Karpas-422 (cell line): ENCODE measurements at places on chromosomes 12 and 14. TPM values are rescaled to one million over a fixed set of nuclear protein-coding genes. Genes with fewer than 3 reads are reported as not detected.

CDCA3 gene
- total RNA-seq, result 47.6 and 70.0 TPM in 2 replicates

- no peak overlapping the region for H3K27ac ChIP-seq
- peaks cover 6% of the 10 kb centered on the region for H3K4me1 ChIP-seq
- H3K4me3 ChIP-seq, result no peak overlapping the region
- H3K27me3 ChIP-seq, result no peaks in the 10 kb centered on the region
- no peaks in the 10 kb centered on the region for H3K36me3 ChIP-seq
These were observed 6.5 kb downstream of the AMDHD1 start for GRCh38 chr12:95949477-95950206.

DNA sequence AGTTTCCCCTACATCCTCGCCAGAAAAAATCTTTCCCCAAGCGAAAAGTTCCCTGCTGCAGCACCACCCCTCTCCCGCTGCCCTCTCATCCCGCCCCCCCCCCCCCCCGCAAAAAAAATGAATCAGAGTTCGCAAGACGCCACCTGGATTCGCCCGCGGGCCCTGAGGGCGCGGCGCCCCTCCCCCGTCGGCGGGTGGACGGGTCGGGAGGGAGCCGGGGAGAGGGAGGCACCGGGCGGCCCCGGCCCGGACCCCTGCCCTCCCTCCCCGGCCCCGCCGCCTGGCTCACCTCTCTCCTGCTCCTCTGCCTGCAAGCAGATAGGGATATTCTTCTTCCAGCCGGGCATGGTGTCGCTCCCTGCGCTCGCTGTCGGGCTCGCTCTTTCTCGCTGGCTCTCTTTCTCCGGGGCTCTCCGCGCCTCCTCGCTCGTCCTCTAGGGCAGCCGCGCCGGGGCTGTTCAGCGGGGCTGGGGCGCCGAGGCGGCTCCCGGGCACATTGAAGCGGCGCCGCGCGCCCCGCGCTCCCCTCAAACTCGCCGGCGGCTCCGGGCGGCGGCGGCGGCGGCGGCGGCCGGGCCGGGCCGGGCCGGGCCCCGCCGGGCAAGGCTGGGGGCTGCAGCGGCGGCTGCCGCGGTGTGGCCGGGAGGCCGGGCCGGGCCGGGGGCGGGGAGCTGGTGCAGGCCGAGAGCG lies 200.3 kb upstream of the CAND1 start:
- H3K4me1 ChIP-seq, result no peaks in the 10 kb centered on the region
- no peak for DNase-seq
- H3K27ac ChIP-seq, result no peak overlapping the region

GRCh38 chr14:73752297-73752992 lies 38.3 kb upstream of the PNMA1 start:
- no peak overlapping the region for H3K4me3 ChIP-seq
- peaks cover 98% of the 10 kb centered on the region for H3K4me1 ChIP-seq
- no peaks in the 10 kb centered on the region for H3K36me3 ChIP-seq
- peak; percentile 76 for DNase-seq
- H3K27me3 ChIP-seq, result no peaks in the 10 kb centered on the region

ESRRB gene
- total RNA-seq, result 0.25 TPM in 1 of 2 replicates, not detected in the other

- no peaks in the 10 kb centered on the region for H3K36me3 ChIP-seq
- DNase-seq, result no peak
- H3K4me1 ChIP-seq, result peaks cover 59% of the 10 kb centered on the region
These were observed 176.3 kb downstream of the ESR2 start for GRCh38 chr14:64117671-64118402.

- no peak overlapping the region for H3K4me3 ChIP-seq
- no peaks in the 10 kb centered on the region for H3K4me1 ChIP-seq
- no peak for DNase-seq
- no peaks in the 10 kb centered on the region for H3K36me3 ChIP-seq
These were observed 16.3 kb upstream of the EGLN3 start for GRCh38 chr14:33967138-33967537.

DNA sequence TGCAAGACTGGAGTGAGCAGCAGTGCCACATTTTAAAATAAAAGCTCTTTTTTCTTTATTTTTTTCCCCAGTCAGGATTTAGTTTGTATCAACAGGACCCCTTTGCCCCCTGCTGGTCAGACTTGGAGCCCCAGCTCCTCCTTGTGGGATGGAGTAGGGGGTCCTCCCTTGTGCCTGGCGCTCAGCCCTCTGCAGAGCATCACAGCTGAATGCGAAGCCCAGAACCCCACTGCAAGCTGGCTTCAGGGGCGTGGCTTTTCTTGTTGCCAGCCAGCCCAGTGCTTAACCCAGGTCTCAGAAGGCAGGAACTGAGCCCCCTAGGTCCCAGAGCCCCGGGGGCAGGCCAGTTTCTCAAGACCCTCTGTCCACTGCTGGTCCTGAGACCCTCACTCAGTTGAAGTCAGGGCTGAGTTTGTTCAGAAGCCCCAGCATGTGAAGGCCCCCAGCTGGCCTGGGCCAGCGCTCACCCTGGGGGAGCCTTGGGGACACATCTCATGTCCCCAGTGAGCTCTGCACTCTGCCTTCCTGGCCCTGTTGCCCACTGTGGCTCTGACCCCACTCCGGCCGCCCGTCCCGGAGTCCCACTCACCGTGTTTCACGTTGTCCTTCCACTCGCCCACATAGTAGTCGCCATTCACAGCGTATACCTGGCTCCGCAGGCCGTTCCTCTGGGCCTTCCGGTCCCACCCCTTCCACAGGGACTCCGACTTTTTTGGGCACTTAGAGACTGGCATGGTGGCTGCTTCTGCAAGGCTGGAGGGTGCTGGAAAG lies 519 bp downstream of the MORN3 start:
- H3K27ac ChIP-seq, result no peak overlapping the region
- H3K4me3 ChIP-seq, result no peak overlapping the region
- DNase-seq, result peak; percentile 78
- no peaks in the 10 kb centered on the region for H3K27me3 ChIP-seq
- H3K4me1 ChIP-seq, result peaks cover 25% of the 10 kb centered on the region
- H3K36me3 ChIP-seq, result no peaks in the 10 kb centered on the region

GRCh38 chr12:22692964-22693555 lies 68.1 kb downstream of the ETNK1 start:
- H3K27me3 ChIP-seq, result no peaks in the 10 kb centered on the region
- peaks cover 24% of the 10 kb centered on the region; the same call in 1 of the 2 replicates for H3K36me3 ChIP-seq
- H3K4me1 ChIP-seq, result no peaks in the 10 kb centered on the region
- DNase-seq, result no peak

DLGAP5 gene
- 24.0 and 42.4 TPM in 2 replicates for total RNA-seq

DNA sequence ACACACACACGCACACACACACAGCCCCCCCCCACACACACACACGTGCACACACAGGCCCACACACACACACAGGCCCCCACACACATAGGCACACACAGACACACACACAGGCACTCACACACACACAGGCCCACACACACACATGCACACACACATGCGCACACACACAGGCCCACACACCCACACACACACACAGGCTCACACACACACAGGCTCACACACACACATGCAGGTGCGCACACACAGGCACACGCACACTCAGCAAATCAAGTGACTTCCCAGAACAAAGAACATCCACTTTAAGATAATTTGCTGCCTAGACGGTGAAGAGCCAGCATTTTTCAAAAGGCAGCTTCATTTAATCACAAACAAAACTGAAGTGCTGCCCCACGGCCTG lies 78.5 kb upstream of the FBRSL1 start:
- no peaks in the 10 kb centered on the region for H3K36me3 ChIP-seq
- DNase-seq, result no peak
- no peak overlapping the region for H3K27ac ChIP-seq
- H3K4me3 ChIP-seq, result no peak overlapping the region

DNA sequence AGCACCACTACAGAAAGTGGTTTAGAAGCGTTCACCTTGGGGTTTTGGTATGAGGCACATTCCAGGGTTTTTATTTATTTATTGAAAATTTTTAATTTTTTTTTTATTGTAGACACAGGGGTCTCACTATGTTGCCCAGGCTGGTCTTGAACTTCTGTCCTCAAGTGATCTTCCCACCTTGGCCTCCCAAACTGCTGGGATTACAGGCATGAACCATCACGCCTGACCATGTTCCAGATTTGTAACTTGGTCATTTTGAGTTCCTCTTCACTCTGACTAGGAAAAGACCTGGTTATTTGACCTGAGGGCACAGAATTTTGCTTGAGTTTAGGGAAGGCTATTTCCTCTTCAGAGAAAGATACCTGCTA lies 3.1 kb downstream of the MLEC start:
- H3K27me3 ChIP-seq, result no peaks in the 10 kb centered on the region
- no peak for DNase-seq
- no peak overlapping the region for H3K27ac ChIP-seq
- peaks cover 28% of the 10 kb centered on the region for H3K36me3 ChIP-seq
- H3K4me1 ChIP-seq, result peaks cover 36% of the 10 kb centered on the region

L2HGDH gene
- total RNA-seq, result 32.9 and 42.7 TPM in 2 replicates

GRCh38 chr14:28596391-28596790 lies 170.2 kb upstream of the FOXG1 start:
- no peak overlapping the region for H3K4me3 ChIP-seq
- no peaks in the 10 kb centered on the region for H3K4me1 ChIP-seq
- no peak for DNase-seq
- H3K36me3 ChIP-seq, result no peaks in the 10 kb centered on the region
- no peaks in the 10 kb centered on the region for H3K27me3 ChIP-seq

DNA sequence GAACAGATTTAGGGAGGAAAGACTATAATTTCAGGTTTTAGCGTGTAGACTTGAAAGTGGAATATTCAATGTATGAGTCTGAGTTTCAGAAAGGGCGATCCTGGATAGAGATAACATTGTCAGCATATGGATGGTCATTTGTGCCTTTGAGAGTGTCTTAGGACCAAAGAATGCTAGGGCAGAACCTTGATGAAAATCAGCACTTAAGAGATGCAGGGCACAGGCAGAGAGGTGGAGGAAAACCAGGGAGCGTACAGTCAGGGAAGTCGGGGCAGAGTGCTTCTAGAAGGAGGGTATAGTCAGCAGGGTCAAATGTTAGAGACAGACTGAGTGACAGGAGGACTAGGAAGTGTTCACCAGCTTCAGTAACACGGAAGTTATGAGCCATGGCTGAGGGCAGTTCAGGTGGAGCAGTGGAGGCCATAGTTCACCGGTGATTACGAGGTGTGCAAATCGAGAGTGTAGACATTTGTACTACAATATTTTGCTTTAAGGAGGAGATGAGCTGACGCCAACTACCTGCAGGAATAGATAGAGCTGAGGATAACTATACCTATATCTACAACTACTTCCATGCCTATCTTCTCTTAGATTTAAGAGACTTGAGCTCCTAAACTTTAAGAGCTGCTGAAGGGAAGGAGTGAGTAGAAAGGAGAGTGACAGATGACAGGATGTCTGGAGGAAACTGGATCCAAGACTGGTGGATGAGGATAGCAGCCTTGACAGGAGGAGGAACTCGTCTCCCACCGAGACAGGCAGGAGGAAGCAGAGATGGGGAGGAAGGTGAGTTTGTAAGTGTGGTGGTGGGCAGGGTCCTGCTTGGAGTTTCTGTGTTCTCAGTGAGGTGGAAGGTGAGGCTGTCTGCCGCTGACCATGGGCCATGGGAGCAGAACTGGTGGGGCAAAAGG lies 6.5 kb downstream of the CBLN3 start:
- no peaks in the 10 kb centered on the region for H3K4me1 ChIP-seq
- no peak overlapping the region for H3K4me3 ChIP-seq
- no peaks in the 10 kb centered on the region for H3K27me3 ChIP-seq
- DNase-seq, result no peak

CISTR gene
- not detected in 2 replicates for total RNA-seq

- peak overlapping the region; percentile 70 for H3K4me3 ChIP-seq
- peak overlapping the region; percentile 84 for H3K27ac ChIP-seq
- no peaks in the 10 kb centered on the region for H3K27me3 ChIP-seq
- H3K36me3 ChIP-seq, result peaks cover 60% of the 10 kb centered on the region
- peak; percentile 67 for DNase-seq
These were observed 1.0 kb downstream of the SOCS4 start for GRCh38 chr14:55028066-55028465.

R3HDM2 gene
- 31.9 and 39.0 TPM in 2 replicates for total RNA-seq

- no peak overlapping the region for H3K4me3 ChIP-seq
- H3K4me1 ChIP-seq, result no peaks in the 10 kb centered on the region
- no peak overlapping the region for H3K27ac ChIP-seq
- H3K36me3 ChIP-seq, result no peaks in the 10 kb centered on the region
- no peaks in the 10 kb centered on the region for H3K27me3 ChIP-seq
- DNase-seq, result no peak
These were observed 277.4 kb downstream of the FOXN3 start for GRCh38 chr14:89139404-89140247.

CMTM5 gene
- not detected in 2 replicates for total RNA-seq

- no peaks in the 10 kb centered on the region for H3K27me3 ChIP-seq
- peaks cover 5% of the 10 kb centered on the region; the same call in 1 of the 2 replicates for H3K4me1 ChIP-seq
- H3K27ac ChIP-seq, result no peak overlapping the region
- H3K36me3 ChIP-seq, result no peaks in the 10 kb centered on the region
These were observed 22.8 kb downstream of the JDP2 start for GRCh38 chr14:75450381-75451276.

DNA sequence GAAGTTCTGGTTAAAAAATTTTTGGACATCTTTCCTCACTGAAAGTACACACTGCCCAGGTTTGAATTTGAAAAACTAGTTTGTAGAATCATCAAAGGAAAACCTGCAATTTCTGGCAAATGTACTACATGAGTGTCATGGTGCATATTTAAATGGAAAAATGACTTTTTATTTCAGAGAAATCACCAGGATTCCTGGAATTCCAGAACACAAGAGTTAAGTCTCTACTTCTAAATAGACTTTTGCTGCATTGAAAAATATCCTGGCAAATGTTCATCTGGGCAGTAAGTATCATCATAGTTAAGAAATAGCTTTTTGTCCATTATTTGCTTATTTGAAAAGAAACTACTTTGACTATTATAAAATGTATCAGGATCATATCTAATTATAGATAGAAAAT lies 275.1 kb downstream of the PRKD1 start:
- no peaks in the 10 kb centered on the region for H3K36me3 ChIP-seq
- H3K4me1 ChIP-seq, result no peaks in the 10 kb centered on the region
- H3K27ac ChIP-seq, result no peak overlapping the region
- H3K4me3 ChIP-seq, result no peak overlapping the region
- DNase-seq, result no peak
- no peaks in the 10 kb centered on the region for H3K27me3 ChIP-seq

- H3K36me3 ChIP-seq, result no peaks in the 10 kb centered on the region
- H3K27ac ChIP-seq, result no peak overlapping the region
- H3K4me3 ChIP-seq, result no peak overlapping the region
- H3K4me1 ChIP-seq, result no peaks in the 10 kb centered on the region
- H3K27me3 ChIP-seq, result peaks cover 4% of the 10 kb centered on the region; the same call in 1 of the 2 replicates
These were observed 302.6 kb downstream of the PCNX1 start for GRCh38 chr14:71209888-71210287.
